ENCODE measurements at places on chromosomes 7 and 10.

DNA sequence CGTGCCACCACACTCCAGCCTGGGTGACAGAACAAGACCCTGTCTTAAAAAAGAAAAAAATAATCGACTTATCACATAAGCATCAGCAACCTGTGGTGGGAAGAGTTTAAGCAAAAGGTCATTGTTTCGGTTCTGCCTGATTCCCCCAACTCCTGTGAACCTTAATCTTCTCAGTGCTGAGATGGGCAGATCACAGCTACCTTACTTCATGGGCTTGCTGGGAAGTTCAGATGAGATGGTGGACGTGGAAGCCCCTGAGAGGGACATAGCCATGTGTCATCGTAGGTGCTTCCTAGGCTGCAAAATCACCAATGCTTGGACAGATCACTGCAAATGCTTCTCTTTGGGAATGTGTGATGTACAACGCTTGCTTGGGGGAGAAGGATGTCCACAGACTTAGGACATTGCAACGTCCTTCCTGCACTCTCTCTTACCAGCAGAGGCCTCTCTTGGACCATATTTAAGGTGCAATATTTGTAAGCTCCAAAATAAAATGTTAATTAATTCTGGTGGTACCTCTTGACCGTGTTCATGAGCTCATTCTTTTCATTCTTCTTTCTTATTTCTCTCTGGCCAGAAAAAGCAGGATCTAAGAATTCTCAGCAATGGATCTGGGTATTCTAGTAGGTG is 8.6 kb downstream of the GJD4 start:
- DNase-seq = no peak

DNA sequence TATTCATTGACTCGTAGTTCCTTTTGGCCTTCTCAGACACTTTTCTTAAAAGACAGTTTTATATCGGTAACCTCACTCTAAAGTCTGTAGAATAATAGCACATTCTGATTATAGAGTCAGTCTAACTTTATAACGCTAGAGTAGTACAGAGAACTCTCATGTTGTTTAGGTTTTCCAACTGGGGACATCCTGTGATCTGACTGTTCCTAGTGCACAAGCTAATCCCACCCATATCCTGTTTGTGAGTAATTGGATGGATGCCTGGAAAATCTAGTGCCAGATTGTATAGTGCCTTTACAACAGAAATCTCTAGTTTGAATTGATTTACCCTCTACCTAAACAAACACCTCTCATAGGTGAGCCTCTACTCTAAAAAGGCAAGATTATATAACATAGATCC is 107.4 kb downstream of the ZEB1 start:
- no peak for DNase-seq

DNA sequence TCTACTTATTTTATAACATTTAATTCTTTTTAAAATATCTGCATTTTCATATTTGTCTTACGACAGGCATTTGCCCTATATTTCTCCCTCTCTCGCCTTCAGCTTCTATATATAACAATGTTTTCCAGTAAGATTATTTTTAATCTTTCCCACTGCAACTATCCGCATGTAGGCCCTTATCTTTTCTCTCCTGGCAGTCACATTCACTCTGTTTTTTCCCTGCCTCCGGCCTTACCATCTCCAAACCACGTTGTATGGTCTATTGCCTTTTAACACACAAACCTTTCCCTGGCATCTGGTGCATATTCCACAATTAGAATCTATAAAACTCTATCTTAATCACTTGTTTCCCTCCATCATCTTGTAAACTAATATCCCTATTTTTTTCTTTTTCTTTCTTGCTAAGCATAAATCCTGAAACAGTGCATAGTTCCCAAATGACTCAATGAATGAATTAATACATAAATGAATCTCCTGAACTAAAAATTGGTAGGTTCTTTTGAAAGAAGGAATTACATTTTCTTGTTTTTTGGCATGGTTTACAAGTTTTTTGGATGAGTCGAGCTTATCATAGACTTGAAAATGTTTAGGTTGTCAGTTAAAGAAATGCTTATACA is 173.2 kb downstream of the SEMA3A start:
- DNase-seq = no peak

- no peak for DNase-seq
Measured at GRCh38 chr7:111145472-111145871, 54.5 kb downstream of the LRRN3 start.

DNA sequence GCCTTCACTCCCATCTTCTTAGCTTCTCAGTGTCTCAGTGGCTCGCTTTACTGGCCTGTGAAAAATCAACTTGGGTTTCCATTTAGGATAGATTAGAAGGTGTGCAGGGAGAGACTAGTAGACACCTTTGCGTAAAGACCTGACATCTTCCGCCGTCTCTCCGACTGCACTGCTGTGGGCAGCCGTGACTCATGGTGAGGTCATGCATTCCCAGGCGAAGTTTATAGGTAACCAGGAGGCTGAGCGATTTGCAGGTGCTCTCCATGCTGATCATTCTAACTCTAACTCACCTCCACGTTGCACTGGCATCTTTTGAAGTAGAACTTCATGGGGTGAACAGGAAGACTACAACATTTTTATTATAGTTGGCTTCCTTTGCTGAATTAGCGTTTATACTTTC is 68.0 kb upstream of the ZNF438 start:
- peak; percentile 51 for DNase-seq

Measured in activated CD4-positive, alpha-beta T cell treated with anti-CD3 and anti-CD28 coated beads for 4 hours (primary cell).